Activated CD4-positive, alpha-beta memory T cell treated with anti-CD3 and anti-CD28 coated beads, Interleukin-2, amount 10 ng/mL, durations not matched to agents 7 days and 5 days (primary cell): ENCODE measurements at places on chromosomes 6 and 20.
A peak's percentile ranks its signal among the peaks of the same experiment; 100 is the strongest.

GRCh38 chr20:45235995-45236394 lies 14.8 kb downstream of the SEMG2 start:
- no peak for DNase-seq

GRCh38 chr20:289693-290083 lies 862 bp downstream of the C20orf96 start:
- no peak for DNase-seq

GRCh38 chr20:2759143-2759542 lies 41.3 kb downstream of the CPXM1 start:
- no peak for DNase-seq

GRCh38 chr6:166569206-166569605 lies 17.3 kb downstream of the RAMACL start:
- DNase-seq, result no peak

GRCh38 chr6:105814745-105815536 lies 271.2 kb upstream of the PRDM1 start:
- peak; percentile 52 for DNase-seq

- no peak for DNase-seq
These were observed 128.4 kb upstream of the PLN start for GRCh38 chr6:118419448-118420394.

- DNase-seq, result no peak
These were observed 184.5 kb downstream of the COL21A1 start for GRCh38 chr6:56062836-56063235.

GRCh38 chr20:20136313-20136712 lies 84.0 kb downstream of the CFAP61 start:
- DNase-seq, result no peak

DNA sequence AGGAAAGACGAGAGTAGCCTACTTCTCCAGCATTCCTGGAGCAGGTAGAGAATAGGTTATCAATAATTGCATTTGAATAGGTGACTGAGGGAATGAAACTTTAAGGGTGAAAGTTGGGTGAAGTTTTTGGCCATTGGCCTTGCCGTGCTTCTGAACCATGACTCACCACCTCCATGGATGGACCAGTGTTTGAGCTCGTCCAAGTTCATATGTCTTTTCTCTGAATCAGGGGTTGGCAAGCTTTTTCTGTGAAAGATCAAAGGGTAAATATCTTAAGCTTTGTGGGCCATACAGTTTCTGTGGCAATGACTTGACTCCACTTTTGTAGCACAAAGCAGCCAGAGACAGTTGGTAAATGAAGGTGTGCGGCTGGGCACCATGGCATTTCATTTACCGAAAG lies 31.8 kb downstream of the SNRNP48 start:
- no peak for DNase-seq

DNA sequence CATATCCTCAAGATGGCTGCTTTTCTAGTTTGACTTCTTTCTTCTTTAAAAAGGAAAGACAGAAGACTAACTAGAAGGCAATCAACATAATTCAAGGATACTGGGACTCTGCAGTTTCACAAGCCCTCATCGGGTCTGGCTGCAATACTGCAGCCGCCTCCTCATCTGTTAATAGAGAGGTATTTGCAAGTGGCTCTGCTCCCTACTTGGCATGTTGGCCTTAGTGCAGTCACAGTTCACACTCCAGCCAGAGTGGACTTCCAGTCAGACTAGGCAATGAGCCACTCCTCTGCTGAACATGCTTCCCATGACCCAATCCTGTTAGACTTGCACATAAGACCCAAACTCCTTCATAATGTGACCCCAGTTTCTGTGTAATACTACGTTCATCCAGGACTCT lies 141.9 kb upstream of the ENPP5 start:
- DNase-seq, result no peak

DNA sequence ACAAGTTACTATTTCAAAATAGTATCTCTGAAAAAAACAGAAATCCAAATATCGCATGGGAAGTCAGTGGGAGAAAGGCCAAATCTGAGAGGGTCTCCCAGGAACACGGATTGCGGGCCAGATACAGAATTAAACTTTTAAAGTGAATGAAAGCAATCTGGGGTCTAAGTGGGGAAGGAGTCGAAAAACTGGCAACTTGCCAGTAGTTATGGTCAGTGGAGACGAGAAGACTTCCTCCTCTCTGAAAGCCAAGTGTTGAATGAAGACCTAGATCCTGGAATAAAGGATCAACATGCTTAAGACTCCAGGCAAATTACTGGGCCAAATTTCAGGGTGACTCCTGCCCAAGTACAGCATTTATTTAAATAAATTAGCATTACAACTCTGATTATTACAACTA lies 123.6 kb downstream of the BFSP1 start:
- no peak for DNase-seq

GRCh38 chr20:6595704-6596103 lies 171.8 kb upstream of the BMP2 start:
- no peak for DNase-seq

- DNase-seq, result no peak
These were observed 35.6 kb upstream of the KCNK16 start for GRCh38 chr6:39357998-39358686.

GRCh38 chr6:38996676-38997075 lies 51.9 kb upstream of the GLP1R start:
- DNase-seq, result no peak

DNA sequence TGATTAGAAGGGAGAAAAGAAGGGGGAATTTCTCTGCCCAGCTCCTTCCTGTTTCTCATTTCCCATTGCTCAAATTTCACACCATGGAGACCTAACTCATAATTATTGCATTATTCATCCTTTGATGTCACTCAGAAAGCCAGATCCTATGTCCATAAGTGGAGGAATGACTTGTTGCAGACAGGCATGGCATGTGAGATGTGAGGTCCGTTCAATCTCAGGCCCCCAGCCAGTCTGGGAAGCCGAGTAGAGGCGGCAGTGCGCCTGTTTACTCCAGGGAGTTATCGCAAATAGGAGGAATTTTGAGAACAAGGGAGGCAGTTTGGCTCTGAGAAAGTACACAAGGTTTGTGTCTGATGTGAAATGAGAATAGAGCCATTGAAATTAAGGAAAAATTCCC lies 26.9 kb upstream of the MOCS1 start:
- DNase-seq, result no peak

DNA sequence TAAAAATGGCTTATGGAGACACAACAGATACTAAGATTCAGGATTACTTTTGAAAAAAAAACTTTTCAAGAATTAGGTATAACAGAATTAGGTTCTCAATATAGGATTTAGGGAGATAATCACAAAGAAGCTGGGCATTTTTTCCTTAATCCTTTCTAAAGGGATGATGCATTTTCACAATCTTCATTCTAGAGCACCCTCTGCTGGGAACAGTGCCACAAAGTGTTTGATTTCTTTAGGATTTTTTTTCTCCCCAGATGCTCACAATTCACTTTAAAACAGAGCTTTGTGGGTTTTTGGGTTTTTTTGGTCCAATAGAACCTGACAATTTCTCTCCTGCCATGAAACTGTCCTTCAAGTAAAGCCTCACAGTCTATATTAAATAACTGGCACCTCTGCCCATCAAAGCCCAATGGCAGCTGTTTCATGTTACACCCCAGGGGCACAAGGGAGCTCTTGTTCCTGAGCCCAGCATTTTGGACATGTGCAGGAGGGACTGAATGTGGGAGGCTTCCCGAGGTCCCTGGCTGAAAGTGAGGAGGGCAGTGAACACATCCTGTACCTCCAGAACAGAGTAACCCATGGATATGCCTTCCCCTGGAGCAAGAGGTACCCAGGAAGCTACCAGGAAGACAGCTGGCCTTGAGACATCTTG lies 39.7 kb downstream of the PREP start:
- no peak for DNase-seq

GRCh38 chr6:73353636-73354593 lies at the start of gene DPPA5:
Gene DPPA5 (minus strand): TSS chr6:73354276. CDS start chr6:73354225, 51 bp downstream.
- no peak for DNase-seq

DNA sequence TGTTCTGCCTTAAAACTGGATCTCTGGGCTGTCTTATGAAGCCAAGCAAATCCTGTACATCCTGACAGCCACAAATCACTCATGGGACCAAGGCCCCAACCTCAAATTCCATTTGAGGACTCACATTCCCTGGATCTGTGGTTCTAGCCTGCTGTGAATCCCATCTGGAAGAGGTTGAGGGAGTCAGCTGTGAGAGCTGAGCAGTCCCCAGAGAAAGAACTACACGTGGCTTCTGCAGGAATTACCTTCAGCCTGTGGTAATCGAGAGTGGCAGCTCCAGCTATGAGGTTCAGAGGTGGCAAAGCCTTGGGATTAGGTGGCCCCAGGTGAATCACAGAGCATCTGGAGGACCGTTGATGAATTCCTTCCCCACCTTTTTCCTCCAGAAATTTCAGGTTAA lies 245.2 kb downstream of the SLC24A3 start:
- DNase-seq, result no peak

- DNase-seq, result no peak
These were observed 12.2 kb downstream of the PRL start for GRCh38 chr6:22284666-22285065.

- DNase-seq, result peak; percentile 28
These were observed 28.1 kb downstream of the TOX2 start for GRCh38 chr20:43942667-43943285.

- DNase-seq, result peak; percentile 42
These were observed 198.7 kb downstream of the GMPR start for GRCh38 chr6:16437095-16437494.

DNA sequence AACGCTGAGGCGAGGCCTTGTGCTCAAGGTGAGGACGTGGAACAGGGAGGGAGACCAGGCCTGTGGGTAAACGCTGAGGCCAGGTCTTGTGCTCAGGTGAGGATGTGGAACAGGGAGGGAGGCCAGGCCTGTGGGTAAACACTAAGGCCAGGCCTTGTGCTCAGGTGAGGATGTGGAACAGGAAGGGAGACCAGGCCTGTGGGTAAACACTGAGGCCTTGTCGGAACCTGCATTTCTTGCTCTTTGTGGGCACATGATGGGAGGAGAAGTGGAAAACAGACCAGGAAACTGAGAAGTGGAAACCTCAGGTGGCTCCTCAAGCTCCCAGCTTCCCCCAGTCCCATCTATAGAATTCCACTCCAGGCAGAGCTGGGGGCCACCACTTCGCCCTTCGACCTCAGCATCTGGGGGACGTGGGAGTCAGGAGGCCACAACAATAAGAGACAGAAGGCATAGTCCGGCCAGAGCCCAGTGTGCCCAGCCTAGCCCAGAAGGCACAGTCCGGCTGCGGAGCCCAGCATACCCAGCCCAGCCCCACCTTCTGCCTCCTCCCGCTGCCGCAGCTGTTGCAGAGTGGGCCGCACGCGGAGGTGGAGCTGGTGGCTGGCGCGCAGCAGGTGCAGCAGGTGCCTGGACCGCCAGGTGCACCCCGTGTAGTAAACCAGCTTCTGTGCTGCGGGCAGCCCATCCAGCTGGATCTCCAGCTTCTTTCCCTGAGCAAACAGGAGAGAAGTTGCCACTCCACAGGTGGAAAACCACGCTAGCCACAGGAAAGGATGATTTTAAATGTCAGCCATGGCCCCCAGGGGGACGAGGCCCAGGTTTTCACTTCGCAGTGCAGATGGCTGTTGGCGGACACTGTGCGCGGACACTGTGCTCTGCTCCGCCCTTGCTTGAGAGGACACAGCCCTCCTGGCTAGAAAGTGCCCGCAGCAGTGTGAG lies 17.5 kb downstream of the FRMD1 start:
- DNase-seq, result no peak

DNA sequence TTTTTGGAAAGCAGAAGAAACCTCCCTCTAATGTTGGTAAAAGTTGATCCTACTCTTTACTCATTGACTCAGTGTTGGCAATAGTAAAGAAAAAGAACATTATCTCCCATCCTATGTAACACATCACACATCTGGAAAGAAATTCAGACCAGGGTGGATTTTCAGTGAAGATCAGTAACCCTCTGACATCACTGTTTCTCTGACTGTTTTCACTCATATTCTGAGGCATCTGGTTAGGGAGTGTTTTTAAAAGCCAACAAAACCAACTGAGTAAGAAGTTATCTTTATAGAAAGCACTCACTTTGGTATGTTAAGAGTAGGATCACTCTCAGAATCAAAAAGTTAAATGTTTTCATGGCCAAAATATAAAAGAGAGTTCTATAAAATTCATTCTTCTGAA lies 143.6 kb downstream of the DST start:
- DNase-seq, result no peak

- no peak for DNase-seq
These were observed 138.4 kb upstream of the TNFAIP3 start for GRCh38 chr6:137728386-137729349.

- no peak for DNase-seq
These were observed 93.8 kb upstream of the CEP85L start for GRCh38 chr6:118745156-118745555.

GRCh38 chr6:27839626-27840475 lies 72.3 kb downstream of the OR2B2 start:
- peak; percentile 47 for DNase-seq

- no peak for DNase-seq
These were observed 368.2 kb downstream of the SYNE1 start for GRCh38 chr6:152268846-152269442.

DNA sequence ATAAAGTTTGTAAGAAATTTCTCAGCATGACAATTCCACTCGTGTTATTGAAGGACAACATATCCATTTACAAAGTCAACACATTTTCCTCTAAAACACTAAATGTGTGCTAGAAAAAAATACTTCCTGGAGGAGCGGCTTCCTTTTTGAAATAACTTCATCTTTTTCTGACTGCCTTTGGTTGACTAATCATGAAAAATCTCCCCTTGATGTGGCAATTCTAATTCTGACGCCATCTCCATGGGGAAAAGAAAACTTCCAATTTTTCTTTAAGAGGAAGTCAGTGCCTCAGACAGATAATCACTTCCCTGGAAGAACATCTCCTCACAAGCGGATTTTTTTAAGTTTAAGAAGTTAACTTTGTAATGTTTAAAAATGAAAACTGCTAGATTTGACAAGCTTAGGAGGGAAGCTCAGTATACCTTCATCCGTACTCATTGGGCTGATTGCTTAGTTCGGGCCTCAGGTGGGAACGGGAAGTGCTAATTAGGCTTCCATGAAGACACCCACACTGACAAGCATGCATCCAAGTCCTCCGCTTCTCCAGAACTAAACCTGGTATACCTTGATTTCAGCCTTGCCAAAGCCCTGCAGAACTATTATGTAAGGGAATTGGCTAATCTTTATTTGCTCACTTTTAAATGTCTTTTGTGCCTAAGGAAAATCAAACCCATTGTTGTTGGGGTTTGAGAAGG lies 35.1 kb upstream of the DUSP22 start:
- DNase-seq, result no peak

GRCh38 chr6:89027756-89028155 lies 52.8 kb upstream of the PNRC1 start:
- no peak for DNase-seq

DNA sequence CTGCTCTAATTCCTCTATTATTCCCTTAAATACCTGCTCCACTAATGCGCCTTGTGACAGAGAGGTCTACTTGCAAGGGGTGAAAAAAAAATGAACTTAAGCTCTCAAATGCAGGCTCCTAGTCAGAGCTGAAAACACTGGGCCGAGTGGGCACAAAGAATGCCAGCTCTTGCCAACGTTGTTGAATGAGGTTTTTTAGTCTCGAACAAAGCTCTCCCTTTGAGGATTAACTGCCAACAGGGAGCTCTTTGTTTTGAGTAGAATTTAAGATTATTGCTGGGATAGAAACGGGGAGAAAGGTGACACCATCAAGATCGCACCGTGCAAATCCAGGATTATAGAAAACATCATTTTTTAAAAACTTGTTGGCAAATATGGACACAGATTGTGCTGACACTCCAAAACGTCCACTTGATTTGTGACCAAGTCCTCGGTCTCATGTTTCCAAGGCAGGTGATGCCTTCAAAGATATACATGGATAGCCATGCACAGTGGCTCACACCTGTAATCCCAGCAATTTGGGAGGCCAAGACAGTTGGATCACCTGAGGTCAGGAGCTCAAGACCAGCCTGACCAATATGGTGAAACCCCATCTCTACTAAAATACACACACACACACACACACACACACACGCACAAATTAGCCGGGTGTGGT lies 163.2 kb downstream of the BMP7 start:
- DNase-seq, result no peak

- no peak for DNase-seq
These were observed 38.9 kb upstream of the SNAP25 start for GRCh38 chr20:10179574-10180298.
